Fibroblast of skin of right biceps (primary cell): ENCODE measurements at places on chromosomes 16 and 17.

DNA sequence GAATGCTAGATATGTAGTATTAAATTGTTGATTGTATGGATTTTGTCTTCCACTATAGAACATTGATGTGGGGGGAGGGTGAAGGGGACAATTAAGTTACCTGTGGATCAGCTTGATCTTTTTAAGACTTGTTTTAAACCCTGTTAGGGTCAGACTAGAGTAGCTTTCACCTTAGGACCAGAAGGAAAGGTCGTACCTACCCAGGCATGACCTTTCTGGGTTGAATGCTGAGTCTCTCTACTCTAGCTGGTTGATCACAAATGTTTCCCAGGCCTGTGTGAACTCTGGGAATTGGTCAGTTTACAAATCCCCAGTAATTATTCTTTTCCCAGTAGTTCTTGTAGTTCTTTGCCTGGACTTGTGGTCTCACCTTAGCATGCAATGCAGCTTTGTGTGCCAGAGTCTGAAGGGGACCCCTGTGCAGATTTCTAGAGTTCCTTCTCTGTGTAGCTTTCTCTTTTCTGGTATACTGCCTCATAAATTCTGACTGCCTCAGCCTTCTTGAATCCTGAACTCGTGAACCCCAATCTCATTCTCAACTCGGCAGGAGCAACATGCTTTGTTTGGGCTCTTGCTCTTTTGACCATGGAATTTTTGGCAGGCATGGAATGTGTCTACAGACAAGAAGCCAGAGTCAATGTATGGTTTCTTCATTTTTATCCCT lies 54.1 kb downstream of the VMP1 start:
- peak; percentile 98 for DNase-seq

DNA sequence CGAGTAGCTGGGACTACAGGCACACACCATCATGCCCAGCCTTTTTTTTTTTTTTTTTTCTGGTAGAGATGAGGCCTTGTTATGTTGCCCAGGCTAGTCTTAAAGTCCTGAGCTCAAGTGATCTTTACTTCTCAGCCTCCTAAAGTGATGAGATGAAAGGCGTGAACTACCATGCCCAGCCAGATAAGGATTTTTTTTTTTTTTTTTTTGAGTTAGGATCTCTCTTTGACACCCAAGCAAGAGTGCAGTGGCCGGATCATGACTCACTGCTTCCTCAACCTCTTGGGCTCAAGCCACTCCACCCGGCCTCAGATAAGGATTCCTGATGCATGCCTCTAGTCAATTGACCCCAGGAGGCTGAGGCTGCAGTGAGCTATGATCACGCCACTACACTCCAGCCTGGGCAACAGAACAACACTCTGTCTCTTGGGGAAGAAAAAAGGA lies 11.2 kb upstream of the PLEKHG4 start:
- DNase-seq: peak; percentile 89

DNA sequence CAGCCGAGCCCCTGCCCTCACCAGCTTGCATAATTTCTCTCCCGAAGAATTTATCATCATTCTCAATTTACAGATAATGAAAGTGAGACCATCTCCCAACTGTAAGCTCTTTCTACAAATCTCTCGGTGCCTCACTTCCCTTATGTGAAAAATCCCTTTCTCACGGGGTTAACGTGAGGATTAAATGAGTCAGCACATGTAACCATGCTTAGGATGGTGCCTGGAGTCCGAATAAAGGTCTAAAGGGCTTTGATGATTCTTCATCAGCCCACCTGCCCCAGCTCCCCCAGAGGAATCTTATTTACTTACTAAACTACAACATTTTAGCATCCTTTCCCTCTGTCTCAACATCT lies 24.8 kb upstream of the PIK3R6 start:
- peak; percentile 15 for DNase-seq

GRCh38 chr17:38558728-38559050 lies 47.1 kb downstream of the SRCIN1 start:
- DNase-seq: no peak

DNA sequence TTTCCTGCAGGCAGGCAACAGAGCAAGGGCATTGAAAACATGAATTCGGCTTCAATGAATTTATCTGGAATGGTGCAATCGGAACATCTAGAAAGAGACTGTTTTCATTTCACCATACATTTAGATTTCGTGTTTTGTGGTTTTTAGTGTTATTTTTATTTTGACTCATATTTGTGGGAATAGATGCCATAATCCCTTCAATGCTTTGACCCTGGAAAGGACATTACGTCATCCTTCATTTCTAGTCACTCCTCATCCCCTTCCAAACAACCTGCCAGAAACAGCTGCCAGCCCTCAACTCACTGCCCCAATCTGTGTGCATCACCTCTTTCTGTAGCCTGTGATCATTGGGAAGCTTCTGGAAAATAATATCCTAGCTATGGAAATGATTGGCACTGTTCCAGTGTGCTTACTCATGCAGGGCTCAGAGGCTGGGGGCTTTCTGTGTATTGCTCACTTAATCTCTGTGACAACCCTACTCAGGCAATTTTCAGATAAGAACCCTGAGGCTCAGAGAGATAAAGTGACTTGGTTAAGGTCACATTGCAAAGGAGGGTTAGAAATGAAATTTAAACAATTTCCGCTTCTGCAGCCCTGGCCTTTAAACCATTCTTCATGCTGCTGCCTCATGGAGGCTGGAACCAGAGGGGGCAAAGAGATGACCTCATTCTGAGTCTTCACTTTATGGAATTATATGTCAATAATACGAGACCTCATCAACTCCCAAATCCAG lies 9.5 kb upstream of the KSR1 start:
- DNase-seq: peak; percentile 87

DNA sequence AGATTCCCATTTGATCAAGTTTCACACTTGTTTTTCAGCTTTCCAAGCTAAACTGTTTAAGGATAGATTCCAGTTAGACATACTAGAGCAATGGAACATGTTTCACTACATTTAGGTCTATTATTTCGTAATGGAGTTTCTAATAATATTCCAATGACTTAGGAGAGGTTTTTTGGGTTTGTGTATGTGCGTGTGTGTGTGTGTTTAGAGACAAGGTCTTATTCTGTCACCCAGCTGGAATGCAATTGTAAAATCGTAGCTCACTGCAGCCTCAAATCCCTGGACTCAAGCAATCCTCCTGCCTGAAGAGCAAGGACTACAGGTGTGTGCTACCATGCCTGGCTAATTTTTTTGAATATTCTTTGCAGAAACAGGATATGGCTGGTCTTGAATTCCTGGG lies 426.3 kb downstream of the ZFHX3 start:
- peak; percentile 22 for DNase-seq

DNA sequence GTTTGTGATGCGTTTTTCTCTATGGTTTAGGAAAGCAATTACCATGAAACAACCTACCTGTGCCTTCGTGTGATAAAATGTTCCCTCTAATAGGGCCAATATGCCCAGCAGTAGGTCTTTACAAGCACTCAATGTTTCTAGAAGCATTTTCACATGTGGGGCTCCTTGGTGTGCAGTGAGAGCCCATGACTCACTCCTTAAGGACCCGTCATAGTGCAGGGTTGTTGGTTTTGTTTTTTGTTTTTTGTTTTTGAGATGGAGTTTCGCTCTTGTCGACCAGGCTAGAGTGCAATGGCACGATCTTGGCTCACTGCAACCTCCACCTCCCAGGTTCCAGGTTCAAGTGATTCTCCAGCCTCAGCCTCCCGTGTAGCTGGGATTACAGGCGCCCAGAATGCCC lies 31.1 kb upstream of the ZFP90 start:
- DNase-seq: no peak

DNA sequence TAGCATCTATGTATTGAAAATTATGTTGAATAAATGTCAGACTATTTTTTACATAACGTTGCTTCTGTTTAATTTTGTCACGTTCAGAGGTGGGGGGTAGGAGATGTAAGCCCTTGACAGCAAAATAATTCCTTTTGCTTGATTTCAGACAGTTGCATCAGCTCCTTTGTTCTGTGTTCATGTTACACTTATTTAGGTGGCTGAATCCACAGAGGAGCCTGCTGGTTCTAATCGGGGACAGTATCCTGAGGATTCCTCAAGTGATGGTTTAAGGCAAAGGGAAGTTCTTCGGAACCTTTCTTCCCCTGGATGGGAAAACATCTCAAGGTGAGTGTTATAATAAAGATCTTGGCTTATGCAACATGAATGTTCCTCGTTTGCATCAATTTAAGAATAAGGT lies 4.5 kb downstream of the HERPUD1 start:
- DNase-seq: peak; percentile 69

DNA sequence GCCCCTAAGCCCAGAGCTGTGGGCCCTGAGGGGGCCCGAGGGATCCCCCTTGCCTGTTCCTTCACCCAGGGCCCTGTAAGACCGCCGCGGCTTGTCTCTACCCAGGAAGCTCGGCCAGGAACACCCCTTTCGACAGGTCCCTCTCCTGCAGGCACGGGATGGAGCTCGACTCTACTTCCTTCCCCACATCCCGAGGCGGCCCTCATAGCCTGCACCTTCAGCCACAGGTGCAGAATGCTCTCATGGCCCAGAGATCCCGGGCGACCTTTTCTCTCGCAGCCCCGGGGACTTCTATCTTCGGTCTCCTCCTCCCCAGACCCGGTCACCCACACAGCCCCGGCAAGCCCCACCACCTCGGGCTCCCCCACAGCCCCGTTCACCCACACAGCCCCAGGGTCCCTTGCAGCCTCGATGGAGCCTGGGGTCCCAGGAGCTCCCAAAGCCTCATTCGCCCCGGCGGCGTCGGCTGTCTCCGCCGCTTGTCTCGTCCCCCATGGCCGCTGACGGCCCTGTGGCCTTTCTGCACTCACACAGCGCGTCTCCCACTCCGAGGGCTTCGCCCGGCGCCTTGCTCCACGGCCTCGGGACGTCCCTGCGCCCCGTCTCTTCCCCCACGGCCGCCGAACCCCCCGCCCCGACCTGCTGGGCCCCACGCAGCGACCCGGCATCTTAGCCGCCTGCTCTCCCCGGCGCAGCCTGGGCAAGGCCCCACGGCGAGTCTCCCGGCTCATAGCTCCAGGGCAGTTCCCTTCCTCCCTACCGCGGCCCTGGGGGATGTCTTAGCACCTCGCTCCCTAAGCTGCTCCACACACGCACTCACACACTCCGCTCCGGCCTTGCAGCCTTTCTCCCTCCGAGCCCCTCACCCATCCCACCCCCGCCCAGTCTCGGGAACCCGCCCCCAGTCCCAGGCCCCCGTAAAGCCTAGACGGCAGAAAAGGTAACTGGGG lies 650 bp downstream of the KIAA0753 start:
- peak; percentile 45 for DNase-seq

- DNase-seq: peak; percentile 85
Observed at GRCh38 chr17:44547625-44548267, 9.5 kb upstream of the FZD2 start.

DNA sequence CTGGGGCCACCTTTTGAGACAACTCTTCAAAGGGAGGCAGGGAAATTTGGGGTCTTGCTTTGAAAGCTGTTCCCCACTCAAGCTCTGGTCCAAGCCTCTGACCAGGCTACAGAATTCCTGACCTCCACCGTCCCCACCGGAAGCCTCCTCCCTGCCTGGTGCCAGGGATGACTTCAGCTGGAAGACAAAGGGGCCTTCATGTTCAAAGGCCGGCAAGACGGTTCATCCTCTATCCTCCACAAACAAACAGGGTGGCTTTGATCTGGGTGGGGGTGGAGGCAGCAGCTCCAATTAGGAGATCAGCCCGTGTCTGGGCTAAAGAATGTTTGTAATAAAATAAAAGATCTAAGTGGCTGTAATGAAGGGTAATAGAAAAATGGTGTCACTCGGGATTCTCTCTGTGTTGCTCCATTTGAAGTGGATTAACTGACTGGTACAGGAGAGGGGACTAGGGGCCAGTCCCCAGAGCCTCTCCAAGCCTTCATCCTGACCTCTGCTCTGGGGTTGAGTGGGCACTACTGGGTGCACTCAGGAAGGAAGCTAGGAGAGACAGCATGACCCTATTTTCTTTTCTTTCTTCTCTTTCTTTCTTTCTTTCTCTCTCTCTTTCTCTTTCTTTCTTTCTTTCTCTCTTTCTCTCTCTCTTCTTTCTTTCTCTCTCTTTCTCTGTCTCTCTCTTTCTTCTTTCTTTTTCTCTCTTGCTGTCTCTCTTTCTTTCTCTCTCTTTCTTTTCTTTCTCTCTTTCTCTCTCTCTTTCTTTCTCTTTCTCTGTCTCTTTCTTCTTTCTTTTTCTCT lies 27.5 kb upstream of the NKD1 start:
- no peak for DNase-seq

DNA sequence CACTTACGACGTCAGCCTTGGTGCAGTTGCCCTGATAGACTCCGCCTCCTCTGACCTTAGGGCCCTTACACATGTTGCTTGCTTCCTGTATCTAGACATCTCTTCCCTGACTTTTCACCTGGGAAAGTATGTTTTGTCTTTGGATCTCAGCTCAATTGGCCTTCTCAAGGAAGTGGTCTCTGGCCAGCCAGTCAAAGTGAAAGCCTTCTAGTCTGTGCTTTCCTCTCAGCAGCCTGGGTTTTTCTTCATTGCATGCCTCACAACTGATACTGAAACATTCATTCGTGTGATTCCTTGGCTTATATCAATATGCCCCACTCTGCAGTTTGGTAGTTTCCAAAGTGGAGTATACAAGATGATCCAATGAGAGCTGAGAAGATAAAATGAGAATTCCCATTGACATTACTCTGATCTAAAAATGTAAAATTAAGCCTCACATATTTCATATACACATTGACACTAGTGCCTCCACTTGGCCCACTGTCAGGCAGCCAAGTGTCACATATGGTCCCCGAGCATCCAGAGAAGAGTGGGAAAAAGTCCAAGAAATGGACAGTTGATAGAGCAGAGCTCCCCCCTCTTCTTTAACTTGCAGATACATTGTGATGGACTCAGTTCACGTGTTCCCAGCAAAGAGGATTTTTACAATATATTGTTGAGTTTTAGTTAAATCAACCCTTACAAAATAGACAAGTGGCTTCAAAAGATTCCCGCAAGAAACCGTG lies 371.2 kb upstream of the ASIC2 start:
- no peak for DNase-seq

- DNase-seq: no peak
Observed at GRCh38 chr17:82965371-82965770, 114.0 kb upstream of the METRNL start.

DNA sequence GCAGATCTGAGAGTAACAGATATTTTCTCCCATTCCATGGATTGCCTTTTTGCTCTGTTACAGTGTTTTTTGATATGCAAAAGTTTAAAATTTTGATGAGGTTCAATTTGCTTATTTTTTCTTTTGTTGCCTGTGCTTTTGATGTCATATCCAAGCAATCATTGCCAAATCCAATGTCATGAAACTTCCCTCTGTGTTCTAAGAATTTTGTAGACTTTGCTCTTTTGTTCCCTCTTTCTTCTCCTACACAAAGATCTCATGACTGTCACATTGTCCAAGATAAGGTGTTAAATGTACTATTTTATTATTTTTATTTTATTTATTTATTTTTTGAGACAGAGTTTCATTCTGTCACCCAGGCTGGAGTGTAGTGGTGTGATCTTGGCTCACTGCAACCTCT lies 18.9 kb upstream of the KCNH6 start:
- DNase-seq: no peak

DNA sequence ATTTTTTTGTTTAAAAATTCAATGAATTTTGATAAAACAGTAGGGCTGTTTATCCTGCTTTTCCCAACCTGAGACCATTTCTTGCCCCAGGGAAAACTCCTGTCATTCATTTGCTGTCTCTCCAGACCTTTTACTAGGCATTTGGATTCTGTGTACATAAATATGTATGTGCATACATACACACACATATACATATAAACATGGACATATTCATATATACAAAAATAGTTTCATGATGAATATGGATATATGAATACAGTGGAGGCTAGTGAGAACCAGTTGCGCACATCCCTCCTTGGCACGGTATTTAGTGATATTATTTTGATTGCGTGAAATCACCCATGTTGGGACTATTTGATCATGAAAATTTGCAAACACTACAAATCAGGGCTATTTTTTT lies 269.9 kb downstream of the BCAS3 start:
- no peak for DNase-seq

GRCh38 chr16:52265446-52265861 lies 281.5 kb downstream of the TOX3 start:
- no peak for DNase-seq

GRCh38 chr17:72430611-72431432 lies 310.0 kb downstream of the SOX9 start:
- no peak for DNase-seq
